ENCODE measurements at places on chromosomes 12 and 14. TPM values are rescaled to one million over a fixed set of nuclear protein-coding genes. Genes with fewer than 3 reads are reported as not detected.

The KRT86 gene
- total RNA-seq = 5.7 TPM

The FOXG1 gene
- total RNA-seq = not detected

DNA sequence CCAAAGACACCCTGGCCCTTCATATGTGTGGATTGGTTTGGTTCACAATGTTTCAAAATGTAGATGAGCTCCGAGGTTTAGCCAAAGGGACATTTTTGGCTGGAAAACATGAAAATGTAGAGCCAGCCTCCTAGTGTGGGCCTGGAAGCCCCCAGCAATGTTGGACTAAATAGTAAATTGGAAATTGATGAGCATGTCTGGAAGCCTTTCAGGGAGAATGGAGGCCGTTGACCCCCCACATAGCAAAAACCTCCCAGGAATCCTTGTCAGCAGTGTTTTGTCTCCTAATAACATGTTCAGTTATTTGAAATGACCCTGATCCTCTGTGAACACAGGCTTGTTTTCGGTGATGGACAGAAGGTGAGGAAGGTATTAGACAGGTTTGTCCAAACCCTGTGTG, 65.1 kb upstream of the TBX3 start:
- no peak for DNase-seq

- no peak for DNase-seq
Measured at GRCh38 chr14:91879196-91879595, 11.9 kb upstream of the TC2N start.

Measured in PC-9 (cell line).